NCI-H524 (cell line): ENCODE measurements at places on chromosomes 11 and 22.

GRCh38 chr11:108302121-108302785 is 79.4 kb downstream of the ATM start:
- no peak for DNase-seq

- no peak for DNase-seq
These were observed 13.6 kb downstream of the IPO7 start for GRCh38 chr11:9397746-9398680.

DNA sequence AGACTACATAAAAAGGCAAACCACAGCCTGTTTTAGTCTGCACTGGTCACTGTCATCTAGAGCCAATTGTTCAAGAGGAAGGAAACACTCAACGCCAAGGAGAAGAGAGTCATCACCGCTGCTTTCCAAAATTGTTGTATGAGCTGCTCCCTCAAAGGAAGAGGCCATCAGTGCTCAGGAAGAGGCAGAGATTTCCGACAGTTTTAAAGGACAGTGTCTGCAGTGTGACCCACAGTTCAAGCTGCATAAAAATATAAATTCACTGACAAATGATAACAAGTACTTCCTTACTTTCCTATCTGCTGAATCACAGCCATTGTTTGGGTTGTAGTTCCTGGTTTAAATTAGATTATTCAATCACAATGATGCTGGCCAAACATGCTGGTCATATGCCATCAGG is 16.4 kb downstream of the PRCP start:
- DNase-seq = no peak

DNA sequence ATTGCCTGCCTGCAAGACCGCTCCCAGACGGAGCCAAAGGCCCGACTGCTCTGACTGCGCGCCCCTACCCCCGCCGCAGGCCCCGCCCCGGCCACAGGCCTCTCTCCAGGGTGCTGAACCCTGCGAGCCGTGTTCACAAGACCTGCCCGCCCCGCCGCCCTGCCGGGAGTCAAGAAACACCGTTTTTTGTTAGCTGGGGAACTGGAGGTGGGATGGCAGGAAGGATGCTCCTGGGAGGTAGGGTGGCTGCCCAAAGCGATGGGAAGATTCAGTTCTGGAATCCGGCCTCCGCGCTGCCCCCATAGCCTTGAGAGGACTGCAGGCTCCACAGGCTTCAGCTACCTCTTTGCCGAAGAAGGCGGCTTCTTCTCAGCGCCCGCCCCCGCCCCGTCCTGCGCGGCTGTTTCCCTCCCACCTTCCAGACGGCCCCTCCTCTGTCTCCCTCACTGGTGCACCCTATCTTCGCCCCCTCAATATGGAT is 2.7 kb upstream of the PDE2A start:
- DNase-seq = no peak

DNA sequence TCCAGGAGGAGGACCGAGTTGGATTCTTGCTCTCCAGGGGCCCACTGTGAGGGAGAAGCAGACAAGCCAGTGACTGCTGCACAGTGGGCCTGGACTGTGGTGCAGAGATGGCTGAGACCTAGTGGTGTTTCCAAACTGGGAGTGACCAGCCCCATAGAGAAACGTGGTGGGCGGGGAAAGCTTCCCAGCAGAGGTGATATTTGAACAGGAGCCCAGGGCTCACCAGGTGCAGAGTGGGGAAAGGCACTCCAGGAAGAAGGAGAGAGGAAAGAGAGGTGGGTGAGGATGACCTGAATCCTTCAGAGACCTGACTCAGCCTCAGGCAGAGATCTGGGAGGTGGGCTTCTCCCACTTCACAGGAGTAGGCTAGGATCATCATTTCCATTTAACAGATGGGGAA is 52.1 kb upstream of the RASD2 start:
- DNase-seq = no peak

DNA sequence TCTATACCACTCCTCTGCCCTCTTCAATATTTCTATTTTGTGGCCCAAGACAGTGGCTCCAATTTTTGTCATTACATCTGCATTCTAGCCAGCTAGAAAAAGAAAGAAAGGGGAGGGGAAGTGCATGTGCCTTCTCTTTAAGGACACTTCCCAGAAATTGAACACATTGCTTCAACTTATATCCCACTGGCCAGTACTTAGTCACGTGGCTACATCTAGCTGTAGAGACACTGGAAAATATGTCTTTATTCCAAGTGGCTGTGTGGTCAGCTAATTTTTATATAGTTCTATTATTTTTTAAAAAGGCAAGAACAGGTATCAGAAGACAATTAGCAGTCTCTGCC is 200.4 kb downstream of the SNX19 start:
- no peak for DNase-seq

DNA sequence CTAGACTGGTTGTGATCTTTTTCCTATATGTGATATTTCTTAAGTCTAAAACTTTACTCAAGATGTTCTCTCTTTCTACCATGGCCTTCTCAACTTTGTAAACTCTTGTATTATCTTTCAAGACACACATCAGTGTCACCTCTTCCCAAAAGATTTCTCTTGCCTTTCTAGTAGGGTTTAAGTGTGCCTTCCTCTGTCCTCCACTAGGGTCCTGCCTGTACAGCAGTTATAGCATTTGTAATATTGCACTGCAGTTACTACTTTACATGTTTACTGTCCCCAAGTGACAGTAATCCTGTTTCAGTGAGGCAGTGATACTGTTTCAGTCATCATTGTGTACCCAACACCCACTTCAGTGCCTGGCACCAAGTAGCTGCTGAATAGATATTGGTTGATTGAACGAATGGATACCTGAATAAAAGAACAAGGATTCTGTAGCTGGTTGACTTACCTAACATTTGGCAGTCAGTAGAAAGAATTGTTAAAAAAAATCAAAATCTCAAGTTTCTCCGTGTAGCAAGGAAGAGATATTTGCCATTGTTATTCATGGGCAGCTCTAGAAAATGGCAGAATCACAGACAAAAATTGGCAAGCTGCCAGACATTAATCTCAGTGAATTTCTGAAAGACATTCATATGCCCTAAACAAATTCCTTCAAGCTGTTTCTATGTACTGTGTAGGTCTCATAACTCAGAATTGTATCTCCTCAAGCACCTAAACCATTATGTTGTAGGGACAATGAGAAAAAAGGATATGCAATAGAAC is 79.4 kb downstream of the RBMXL2 start:
- DNase-seq = no peak

- DNase-seq = peak; percentile 91
These were observed 67.3 kb upstream of the CDON start for GRCh38 chr11:126129727-126130671.

DNA sequence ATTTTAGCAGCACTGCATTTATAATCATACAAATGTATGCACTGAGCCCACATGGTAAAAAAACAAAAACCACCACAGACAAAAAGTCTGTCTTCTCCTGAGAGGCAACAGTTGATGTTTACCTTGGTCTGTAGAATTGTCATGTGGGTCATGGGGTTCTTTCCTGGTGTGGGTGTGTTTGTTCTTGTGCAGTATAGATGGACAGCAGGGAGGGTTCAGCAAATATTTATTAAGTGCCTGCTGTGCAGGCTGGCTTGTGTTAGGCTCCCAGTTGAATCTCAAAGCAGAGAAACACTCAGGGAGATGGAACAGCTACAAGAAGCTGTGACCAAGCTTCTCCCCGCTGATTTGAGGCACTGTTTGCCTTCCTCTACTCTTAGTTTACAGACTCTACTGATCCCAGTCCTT is 82.2 kb downstream of the PISD start:
- DNase-seq = no peak

- no peak for DNase-seq
These were observed 17.2 kb downstream of the PPFIBP2 start for GRCh38 chr11:7531011-7531410.

- DNase-seq = peak; percentile 33
These were observed 1221.0 kb downstream of the JRKL start for GRCh38 chr11:97610854-97611253.

DNA sequence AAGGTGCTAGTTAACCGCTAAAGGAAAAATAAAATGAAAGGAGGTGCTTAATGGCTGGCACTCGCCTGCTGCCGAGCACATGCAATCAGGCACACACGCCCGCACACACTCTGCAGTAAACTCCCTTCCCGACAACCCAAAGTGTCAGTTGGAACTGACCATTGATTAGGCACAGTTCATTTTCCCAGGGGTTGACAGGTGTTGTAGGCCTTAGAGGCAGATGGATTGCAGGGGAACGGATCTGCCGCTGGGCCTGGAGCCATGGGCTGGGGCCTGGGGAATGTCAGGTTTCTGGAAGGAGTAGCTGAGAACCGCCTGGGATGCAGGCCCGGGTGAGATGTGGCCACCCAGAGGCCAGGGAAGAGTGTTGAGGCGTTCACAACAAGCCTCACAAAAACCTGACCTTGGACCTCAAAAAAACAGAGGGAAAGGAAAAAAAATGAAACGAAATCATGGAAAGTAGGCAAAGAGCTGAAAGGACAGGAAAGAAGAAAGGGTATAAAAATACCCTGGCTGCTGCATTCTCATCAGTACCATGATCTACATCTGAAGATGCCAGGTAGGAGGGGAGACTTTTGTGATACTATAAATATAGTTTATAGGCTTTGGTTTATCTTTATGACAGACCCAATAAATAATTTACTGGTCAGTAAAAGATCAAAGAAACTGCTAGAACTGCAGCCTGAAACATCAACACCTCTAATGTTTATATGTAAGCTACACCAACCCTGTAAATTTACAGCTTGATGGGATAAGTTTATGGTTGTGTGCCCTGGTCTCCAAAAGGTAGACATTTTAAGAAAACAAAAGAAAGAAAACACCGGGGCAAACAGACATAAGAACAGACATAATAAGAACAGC is 313.4 kb downstream of the BUD13 start:
- peak; percentile 18 for DNase-seq

GRCh38 chr22:23859201-23859600 is 1.5 kb downstream of the SLC2A11 start:
- DNase-seq = no peak

- no peak for DNase-seq
These were observed 53.3 kb upstream of the PRDM11 start for GRCh38 chr11:45092901-45093760.

DNA sequence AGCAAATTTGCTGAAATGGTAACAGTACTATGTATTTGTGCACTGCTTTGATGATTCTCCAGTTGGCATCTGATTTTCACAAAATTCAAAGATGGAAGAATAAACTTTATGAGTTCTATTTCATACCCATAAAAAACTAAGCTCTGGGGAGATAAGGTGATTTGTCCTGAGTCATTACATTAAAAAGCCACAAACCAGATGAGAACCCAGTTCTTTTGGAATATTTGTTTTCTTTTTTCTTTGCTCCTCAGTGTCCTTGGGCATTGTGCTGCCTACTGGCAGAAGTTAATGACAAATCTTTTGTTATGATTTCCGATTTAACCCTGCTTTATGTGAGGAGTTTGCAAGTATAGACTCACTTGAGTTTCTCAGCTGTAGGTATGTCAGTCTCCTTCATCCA is 45.4 kb upstream of the AMOTL1 start:
- DNase-seq = no peak

GRCh38 chr11:2468363-2469235 is 23.8 kb downstream of the KCNQ1 start:
- no peak for DNase-seq

DNA sequence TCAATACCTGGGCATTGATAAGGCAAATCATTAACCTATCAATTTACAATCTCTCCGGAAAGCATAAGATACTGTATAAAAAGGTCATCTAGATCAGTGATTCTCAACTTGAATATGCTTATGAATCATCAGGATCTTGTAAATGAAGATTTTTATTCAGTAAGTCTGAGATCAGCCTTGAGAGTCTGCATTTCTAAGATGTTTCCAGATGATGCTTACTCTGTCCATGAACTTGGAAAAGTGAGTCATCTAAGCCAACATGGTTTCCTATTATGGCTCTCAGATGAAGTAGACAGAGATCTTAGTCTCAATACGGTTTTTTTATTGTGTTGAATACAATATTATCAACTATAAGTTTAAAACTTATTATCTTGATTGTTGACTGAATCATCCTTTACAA is 226.4 kb upstream of the KIRREL3 start:
- no peak for DNase-seq

- DNase-seq = no peak
These were observed 14.8 kb downstream of the CTTN start for GRCh38 chr11:70413151-70413550.
